ENCODE measurements at places on chromosomes 5 and 9.

GRCh38 chr5:133562554-133562953, 49.8 kb downstream of the FSTL4 start:
- DNase-seq, result no peak

GRCh38 chr5:40962207-40962955, 53.1 kb downstream of the C7 start:
- DNase-seq, result no peak

- no peak for DNase-seq
These were observed 12.6 kb upstream of the DHFR start for GRCh38 chr5:80667384-80667783.

GRCh38 chr9:98611319-98611718, 97.4 kb downstream of the GABBR2 start:
- no peak for DNase-seq

DNA sequence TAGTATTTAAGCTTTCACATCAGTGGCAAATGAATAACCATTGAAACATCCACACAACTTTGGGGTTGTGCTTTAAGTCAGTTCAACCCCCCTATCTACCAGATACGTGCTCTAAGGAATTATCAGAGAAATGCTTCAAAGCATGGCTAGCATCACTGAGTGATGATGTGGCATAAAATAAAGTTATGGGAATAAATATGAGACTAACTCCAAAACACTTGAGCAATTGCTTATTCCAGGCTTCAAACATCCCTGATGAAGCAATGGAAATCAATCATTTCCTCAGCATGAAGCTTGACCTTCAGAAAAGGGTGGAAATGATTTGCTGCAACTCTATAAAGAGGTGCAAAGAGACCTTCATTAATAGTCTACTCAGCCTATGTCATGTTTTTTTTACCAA, 292.0 kb upstream of the SMC2 start:
- no peak for DNase-seq

DNA sequence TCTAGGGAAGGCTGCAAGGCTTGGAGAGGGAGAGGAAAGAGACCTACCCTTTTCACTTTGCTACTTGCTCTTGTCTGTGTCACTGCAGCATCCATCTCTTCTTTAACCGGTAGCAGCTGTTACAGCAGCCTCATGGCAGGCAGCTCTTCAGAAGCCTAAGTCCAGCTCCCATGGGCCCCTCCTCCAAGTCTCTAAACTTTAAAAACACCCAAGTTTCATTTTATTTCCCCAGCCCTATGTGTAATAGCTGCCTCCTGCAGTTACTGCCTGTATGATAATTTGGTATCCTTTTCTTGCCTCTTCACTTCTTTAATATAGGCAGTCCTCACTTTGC, 313.1 kb upstream of the PIK3R1 start:
- DNase-seq, result no peak

All from stimulated activated CD4-positive, alpha-beta T cell treated with anti-CD3 and anti-CD28 coated beads, Interleukin-4, amount 100 ng/mL, for 24 hours (primary cell).